ENCODE measurements at places on chromosomes 7 and 10.

DNA sequence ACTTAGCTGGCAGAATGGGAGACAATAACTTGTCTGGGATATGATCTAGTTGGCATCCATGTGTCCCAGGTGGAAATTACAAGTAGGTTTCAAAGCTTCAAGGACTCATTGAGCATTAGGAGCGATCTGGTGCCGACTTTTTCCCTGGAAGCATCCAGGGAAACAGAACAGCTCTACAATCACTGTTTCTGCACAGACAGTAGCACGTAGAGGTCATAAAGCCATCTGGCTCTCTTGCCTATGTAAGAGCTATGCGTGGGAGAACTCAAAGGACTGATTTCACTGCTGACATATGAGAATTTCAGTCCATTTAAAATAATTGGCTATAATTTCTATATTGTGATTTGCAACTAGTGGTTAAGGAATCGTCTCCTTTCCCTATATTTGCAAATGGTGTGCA, 791.7 kb downstream of the REEP3 start:
- DNase-seq, result no peak

DNA sequence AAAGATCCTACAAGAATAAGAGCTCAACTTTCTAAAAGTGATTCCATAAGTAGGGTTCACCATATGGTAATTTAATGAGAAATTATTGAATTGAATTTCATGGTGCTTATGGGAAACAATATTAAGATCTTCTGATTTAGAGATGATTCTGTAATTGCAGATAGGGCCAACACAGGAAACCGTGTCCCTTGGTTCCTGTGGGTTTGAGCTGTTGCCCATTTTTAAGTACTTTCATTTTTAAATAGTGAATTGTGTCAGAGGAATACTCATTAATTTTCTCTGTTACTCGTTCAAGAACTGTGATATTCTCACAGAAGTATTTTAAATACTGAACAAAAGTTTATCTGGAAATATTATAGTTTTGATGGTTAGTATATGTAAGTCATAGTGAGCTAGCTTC, 129.2 kb downstream of the SRI start:
- DNase-seq, result no peak

DNA sequence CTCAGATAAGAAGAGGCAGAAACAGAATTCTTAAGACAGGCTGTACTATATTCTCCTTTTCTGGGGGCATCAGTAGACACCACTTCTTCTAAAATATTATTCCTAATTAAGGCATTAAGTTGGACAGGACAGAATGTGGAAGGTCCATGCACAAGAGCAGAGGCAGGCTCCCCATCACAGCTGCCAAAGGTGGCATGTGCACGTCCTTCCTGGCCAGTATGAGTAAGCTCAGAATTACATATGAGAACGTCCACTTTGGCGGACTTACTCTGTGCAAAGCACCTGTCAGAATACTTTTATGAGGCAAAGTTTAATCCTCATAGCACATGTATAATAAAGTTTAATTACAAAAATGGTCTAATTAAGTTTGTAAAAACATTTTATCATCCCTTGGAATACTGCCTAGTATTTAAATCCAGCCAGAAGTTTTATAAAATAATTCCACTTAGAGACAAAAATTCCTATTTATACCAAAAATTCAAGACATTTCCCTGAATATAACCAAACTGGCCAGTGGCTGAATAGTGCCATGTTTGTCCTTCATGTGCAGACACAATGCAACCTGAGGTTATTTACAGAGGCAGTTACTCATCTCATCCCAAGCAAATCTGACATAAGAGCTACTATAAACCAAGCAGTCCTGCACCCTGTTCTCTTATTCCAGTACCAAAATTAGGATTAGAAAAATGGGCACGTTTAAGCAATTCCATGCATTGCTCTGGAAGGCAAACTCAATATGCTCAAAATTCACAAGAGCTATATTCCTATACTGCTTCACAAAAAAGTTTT, 65.5 kb downstream of the CACUL1 start:
- no peak for DNase-seq

- no peak for DNase-seq
Measured at GRCh38 chr10:56095506-56096225, 265.4 kb downstream of the ZWINT start.

DNA sequence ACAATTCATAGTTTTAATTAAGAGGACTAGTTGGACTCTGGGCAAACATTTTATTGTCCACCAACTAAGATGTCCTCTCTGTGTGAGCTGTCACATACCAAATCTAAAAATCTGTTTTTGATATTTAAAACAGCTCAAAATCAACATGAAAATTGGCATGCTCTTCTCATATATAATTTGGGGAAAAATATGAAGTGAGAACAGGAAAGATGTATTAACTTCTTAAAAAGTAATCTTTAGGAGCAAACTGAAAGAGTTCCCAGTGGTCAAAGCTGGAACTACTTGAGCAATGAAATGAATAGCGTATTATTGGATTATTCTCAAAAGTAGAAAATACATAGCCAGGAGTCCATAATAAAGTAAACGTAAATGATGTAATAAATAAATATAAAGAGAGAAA, 147.2 kb downstream of the DYNC1I1 start:
- DNase-seq, result no peak

- peak; percentile 63 for DNase-seq
Measured at GRCh38 chr10:22823109-22823508, 104.7 kb upstream of the ARMC3 start.

GRCh38 chr10:6395606-6396005, 184.5 kb downstream of the PRKCQ start:
- DNase-seq, result no peak

DNA sequence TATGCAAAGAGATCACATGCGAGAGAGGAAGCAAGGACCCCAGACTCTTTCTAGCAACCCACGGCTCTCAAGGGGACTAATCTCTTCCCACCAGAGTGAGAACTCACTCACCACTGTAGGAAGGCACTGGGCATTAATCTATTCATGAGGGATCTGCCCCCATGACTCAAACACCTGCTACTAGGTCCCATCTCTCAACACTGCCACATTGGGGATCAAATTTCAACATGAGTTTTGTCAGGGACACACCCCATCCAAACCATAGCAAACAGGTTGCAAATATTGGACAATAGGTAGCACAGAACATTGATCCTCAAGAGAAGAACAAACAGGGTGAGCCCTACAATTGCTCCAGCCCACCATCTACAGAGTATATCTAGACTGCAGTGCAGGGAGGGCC, 740.6 kb downstream of the LRMDA start:
- no peak for DNase-seq

DNA sequence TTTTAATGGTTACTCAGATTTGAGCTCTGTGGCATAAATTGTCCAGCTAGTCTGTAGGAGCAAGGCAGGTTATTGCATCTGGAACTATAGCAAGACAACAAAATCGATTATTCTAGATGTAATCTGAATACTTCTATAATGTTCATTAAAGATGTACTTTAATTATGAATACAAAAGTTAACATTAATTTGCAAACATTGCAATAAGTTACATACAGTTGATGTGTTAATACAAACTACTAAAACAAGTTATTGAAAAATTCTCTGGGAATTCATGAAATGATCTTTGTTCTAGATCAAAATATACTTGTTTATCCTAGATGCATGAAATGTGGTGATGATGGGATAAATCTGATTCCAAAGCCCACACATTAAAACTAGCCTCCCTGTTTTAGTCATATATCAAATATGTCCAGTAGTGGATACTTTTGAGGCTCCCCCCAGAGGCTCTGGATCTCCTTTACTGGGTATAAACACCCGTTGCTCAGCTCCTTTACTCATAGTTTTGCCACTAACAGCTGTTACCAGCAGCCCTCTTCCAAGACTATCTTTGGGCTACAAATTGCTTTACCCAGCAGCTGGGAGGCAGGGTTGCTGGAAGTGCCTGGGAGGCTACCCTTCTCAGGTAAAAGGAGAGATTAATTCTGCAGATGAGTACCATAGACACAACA, 78.1 kb downstream of the ARL4A start:
- no peak for DNase-seq

- DNase-seq, result no peak
Measured at GRCh38 chr10:692682-693351, 3.3 kb upstream of the DIP2C start.

DNA sequence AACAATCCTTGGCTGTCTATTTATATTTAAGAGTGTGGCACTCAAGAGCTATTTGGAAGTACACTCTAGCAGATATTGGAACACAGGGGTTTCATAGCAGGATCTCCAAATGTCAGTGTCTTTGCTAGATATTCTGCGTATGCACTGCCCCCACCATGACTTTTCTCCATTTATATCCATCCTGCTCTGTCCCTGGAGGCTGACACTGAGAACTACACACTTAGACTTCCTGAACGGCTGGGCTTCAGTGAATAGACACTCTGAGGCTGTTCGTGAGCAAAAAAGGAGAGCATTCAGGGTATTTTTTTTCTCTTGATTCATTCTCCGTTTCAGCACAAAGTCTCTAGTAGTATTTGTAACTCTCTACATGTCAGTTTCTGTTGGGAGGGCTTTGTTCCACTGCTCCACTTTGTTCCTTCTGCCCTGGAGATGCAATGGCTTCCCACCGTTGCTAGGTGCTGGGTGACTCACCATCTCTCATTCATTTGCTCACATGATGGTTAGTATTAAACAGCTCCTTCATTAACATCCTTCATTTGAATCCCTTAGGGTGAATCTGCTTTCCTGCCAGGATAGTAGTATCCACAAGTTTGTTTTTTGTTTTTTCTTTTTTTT, 155.9 kb upstream of the SLC13A1 start:
- DNase-seq, result peak; percentile 8

- DNase-seq, result peak; percentile 31
Measured at GRCh38 chr10:72814099-72814790, 79.3 kb upstream of the OIT3 start.

GRCh38 chr7:38229386-38229785, 44.0 kb downstream of the TARP start:
- peak; percentile 91 for DNase-seq

DNA sequence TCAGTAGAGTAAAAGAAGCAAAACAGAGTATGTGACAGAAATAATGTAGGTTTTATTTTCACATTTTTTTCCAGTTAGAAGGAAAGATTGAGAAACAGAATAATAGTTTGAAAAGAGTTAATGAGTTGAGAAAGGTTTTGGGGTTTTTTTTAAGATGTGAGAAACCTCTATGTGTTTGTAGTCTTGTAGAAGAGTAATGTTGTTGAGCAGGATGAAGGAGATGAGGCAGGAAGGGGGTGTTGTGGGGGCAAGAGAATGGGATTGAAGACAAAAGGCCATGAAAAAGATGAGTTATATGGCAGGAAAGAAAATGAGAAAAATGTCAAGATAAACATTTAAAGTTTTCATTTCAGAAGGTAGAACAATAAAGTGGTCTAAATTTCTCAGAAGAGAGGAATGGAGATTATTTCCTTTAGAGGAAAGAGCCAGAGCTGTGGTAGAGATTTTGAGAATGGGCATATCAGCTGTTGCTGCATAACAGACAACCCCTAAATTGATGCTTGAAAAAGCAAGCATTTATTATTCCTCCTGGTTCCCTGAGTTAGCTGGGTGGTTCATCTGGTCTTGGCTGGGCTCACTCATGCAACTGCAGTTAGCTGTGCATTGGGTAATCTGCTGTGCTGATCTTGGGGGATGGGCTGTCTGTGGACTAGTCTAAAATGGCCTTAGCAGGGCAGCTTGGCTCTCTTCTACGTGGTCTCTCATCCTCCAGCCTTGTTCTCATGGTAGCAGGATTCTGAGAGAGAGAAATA, 27.1 kb downstream of the PCGF5 start:
- DNase-seq, result peak; percentile 16

DNA sequence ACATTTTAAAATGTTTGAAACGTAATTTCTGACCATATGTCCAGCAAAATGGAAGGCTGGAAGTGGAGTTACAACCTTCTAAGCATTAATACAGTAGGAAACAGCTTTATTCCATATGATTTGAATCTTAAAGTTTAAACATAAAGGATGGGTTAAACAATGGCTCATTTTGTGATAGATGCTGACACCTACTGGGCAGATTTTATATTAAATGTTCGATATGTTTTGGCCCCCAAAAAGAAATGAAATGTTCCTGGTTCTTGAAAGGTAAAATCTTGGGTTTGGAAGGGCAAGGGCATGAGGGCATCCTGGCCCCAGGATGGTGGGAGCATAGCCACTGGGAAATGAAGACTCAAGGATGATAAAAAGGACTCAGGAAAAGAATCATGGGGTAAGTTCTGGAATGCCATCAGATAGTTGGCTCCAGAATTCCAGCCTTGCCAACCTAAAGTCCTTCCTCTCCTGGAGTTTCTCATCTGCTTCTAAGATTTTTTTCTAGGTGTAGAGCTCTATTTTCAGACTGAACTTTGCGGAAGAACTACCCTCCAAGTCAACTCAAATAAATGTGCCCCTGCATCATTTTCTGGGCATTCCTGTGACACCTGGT, 34.6 kb upstream of the SLC35G1 start:
- DNase-seq, result no peak

GRCh38 chr7:50146692-50147091, 53.6 kb upstream of the ZPBP start:
- no peak for DNase-seq

DNA sequence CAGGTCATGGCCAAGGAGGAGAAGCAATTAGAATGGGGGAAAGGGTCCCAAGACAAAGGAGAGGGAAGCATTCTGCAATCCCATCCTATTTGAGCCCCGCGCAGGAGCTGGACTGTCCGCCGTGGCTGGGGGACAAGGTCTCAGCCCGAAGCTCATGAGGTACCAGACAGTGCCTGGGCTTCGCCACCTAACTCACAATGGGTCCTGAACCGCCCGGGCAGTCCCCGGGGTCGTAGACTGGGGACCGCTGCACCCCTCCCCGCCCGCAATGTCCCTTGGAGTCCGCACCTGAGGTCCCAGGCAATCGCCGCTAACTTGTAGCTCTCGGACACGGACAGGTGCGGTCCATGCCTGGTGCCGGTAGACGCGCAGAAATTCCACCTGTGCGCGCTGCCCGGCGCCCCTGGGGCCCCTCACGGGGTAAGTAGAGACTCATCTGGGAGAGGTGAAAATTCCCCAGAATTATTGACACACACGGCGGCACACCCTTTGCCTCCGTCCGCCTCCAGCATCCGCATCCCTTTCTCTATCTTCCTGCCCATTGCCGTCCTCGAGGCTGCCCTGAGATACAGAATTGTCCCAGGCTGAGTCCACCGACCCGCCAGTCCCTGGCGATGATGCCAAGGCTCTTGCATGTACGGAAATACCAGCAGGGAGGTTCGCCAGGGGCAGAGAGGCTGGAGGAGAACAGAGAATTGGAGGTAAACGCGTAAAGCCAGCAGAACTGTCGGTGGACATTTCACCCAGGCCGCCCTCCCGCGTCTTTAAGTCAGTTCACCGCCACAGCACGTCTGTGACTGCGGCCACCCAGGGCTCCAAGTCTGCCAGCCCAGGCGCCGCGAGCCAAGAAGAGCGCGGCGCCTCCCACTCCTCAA, 1.8 kb downstream of the CHRM2 start:
- no peak for DNase-seq

DNA sequence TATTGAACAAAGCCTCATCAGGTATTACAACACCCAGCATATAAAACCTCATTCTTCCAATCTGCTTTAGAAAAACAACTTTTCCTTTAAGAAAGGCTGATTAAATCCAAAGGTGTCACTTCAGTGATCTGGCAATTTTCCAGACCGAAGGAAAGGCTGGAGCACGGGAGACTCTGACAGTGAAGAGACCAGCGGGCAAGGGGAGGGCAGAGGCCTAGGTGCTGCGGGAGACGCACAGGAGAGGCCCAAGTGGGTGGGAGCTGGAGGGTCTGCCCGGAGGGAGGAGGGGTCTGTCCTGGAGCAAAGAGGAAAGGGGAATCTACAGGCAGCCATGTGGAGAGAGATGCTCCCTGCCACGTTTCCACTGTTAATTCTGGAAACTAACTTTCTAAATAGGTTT, 24.3 kb upstream of the PPP2R2D start:
- DNase-seq, result no peak
